Chondrocyte (in vitro differentiated cells): ENCODE measurements at places on chromosomes 12 and 14. TPM values are rescaled to one million over a fixed set of nuclear protein-coding genes. Genes with fewer than 3 reads are reported as not detected.

Gene DLGAP5
- total RNA-seq, result 3.6 to 9.4 TPM (median 8.8 TPM) in 3 replicates

Gene TAS2R7
- not detected in 3 replicates for total RNA-seq

Gene ARMH4
- total RNA-seq, result 22.7 to 30.4 TPM (median 23.3 TPM) in 3 replicates

Gene NRXN3
- total RNA-seq, result 6.7 to 7.9 TPM (median 7.0 TPM) in 3 replicates

Gene ST8SIA1
- 0.15 to 1.6 TPM (median 1.2 TPM) in 3 replicates for total RNA-seq

Gene PIWIL1
- not detected in 3 replicates for total RNA-seq

Gene OGFOD2
- total RNA-seq, result 12.0 to 13.7 TPM (median 13.5 TPM) in 3 replicates

Gene KRT78
- not detected in 3 replicates for total RNA-seq

Gene SLC39A5
- 0.41 to 0.68 TPM (median 0.47 TPM) in 3 replicates for total RNA-seq

Gene NEDD1
- 18.0 to 22.8 TPM (median 19.9 TPM) in 3 replicates for total RNA-seq

Gene GALNT16
- total RNA-seq, result 28.1 to 36.7 TPM (median 34.4 TPM) in 3 replicates

Gene CLEC12A
- total RNA-seq, result not detected in 3 replicates

Gene PRH2
- total RNA-seq, result not detected in 3 replicates

Gene MYO1H
- not detected in 3 replicates for total RNA-seq

Gene LRRC9
- total RNA-seq, result not detected in 3 replicates

Gene OR4K15
- not detected in 3 replicates for total RNA-seq

Gene RFX4
- total RNA-seq, result not detected in 3 replicates

Gene SLC17A8
- not detected in 3 replicates for total RNA-seq

Gene ASIC1
- total RNA-seq, result 2.5 to 4.4 TPM (median 3.9 TPM) in 3 replicates

Gene RERG
- total RNA-seq, result 10.1 to 64.8 TPM (median 10.8 TPM) in 3 replicates

Gene CSAD
- total RNA-seq, result 24.3 to 34.6 TPM (median 27.1 TPM) in 3 replicates

Gene SDS
- not detected in 3 replicates for total RNA-seq

Gene TAS2R20
- total RNA-seq, result 0.49 to 2.6 TPM (median 0.82 TPM) in 3 replicates

Gene WDHD1
- 7.1 to 15.0 TPM (median 7.6 TPM) in 3 replicates for total RNA-seq

Gene DEGS2
- 0.17 to 0.36 TPM in 2 of 3 replicates, not detected in the other for total RNA-seq

Gene ANKRD52
- 99.9 to 113 TPM (median 106 TPM) in 3 replicates for total RNA-seq

Gene SINHCAF
- total RNA-seq, result 26.9 to 34.8 TPM (median 32.5 TPM) in 3 replicates

Gene C12orf50
- 0.31 TPM in 1 of 3 replicates, not detected in the others for total RNA-seq

Gene KRT71
- total RNA-seq, result not detected in 3 replicates

Gene PNP
- total RNA-seq, result 25.0 to 34.8 TPM (median 26.7 TPM) in 3 replicates

Gene ANKRD33
- not detected in 3 replicates for total RNA-seq

Gene EMP1
- total RNA-seq, result 30.7 to 58.3 TPM (median 35.7 TPM) in 3 replicates

Gene IRAK3
- 0.97 to 2.0 TPM (median 1.9 TPM) in 3 replicates for total RNA-seq

Gene ALX1
- 1.4 to 3.3 TPM (median 3.2 TPM) in 3 replicates for total RNA-seq

Gene CATSPERB
- 0.99 to 2.8 TPM (median 2.2 TPM) in 3 replicates for total RNA-seq

Gene RD3L
- total RNA-seq, result not detected in 3 replicates

Gene KLRK1
- total RNA-seq, result not detected in 3 replicates

Gene TAS2R43
- total RNA-seq, result 0.22 to 0.44 TPM in 2 of 3 replicates, not detected in the other

Gene DBX2
- not detected in 3 replicates for total RNA-seq

Gene GARIN6
- total RNA-seq, result not detected in 3 replicates

Gene SIX6
- total RNA-seq, result not detected in 3 replicates

Gene FAM222A
- 1.0 to 1.5 TPM (median 1.2 TPM) in 3 replicates for total RNA-seq

Gene ADAM20
- total RNA-seq, result 0.35 to 1.3 TPM (median 0.87 TPM) in 3 replicates

Gene SUSD6
- 49.1 to 51.6 TPM (median 49.3 TPM) in 3 replicates for total RNA-seq

Gene ACSS3
- 1.9 to 5.6 TPM (median 2.2 TPM) in 3 replicates for total RNA-seq

Gene NTN4
- total RNA-seq, result 179 to 336 TPM (median 336 TPM) in 3 replicates

Gene BATF
- not detected in 3 replicates for total RNA-seq

Gene CLEC14A
- not detected in 3 replicates for total RNA-seq

Gene MFAP5
- 16.2 to 40.2 TPM (median 38.0 TPM) in 3 replicates for total RNA-seq

Gene SSTR1
- total RNA-seq, result not detected in 3 replicates

Gene TMEM233
- total RNA-seq, result not detected in 3 replicates

Gene PLA2G1B
- 0.42 to 1.1 TPM in 2 of 3 replicates, not detected in the other for total RNA-seq

Gene DPY19L2
- 6.7 to 8.9 TPM (median 6.9 TPM) in 3 replicates for total RNA-seq

Gene TSPAN9
- 50.4 to 98.1 TPM (median 54.4 TPM) in 3 replicates for total RNA-seq

Gene NR1H4
- not detected in 3 replicates for total RNA-seq

Gene KRT7
- 187 to 277 TPM (median 266 TPM) in 3 replicates for total RNA-seq
